ENCODE measurements at places on chromosomes 2 and 18.

GRCh38 chr2:122028371-122029100 lies 273.1 kb downstream of the TSN start:
- DNase-seq, result no peak

DNA sequence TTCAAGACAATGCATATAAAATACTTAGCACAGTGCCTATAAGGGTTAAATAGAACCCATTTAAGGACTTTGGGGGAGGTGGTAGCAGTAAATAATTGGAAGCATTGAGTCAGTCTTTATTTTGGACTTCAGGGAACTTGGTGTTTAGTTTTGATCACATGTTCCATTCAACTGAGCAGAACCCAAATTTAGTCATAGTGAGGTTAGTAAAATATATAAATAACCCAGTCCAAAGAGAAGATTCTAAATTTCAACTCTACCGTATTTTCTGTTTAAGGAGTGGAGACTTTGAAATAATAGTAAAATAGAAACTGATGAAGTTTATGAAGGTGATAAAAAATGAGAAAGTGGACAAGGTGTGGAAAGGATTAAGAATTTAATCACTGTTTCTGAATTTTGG lies 19.7 kb downstream of the TWSG1 start:
- no peak for DNase-seq

DNA sequence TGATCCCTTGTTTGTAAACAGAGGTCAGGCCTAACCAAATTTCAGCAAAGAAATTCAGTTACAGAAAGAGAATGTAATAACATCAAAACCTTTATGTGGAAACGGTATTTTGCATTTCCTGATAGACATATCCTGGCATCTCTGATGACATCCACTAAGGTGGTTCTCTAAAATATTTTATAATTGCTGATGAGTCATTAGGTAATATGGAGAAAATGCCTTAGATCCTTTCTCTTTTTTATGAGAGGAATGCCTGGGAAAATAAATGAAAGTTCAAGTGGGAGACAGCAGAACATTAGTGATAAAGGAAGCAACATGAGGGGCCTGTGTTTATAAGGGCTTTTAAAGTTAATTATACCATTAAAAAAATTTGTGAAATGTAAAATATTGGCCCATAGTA lies 72.6 kb downstream of the PLCL1 start:
- no peak for DNase-seq

DNA sequence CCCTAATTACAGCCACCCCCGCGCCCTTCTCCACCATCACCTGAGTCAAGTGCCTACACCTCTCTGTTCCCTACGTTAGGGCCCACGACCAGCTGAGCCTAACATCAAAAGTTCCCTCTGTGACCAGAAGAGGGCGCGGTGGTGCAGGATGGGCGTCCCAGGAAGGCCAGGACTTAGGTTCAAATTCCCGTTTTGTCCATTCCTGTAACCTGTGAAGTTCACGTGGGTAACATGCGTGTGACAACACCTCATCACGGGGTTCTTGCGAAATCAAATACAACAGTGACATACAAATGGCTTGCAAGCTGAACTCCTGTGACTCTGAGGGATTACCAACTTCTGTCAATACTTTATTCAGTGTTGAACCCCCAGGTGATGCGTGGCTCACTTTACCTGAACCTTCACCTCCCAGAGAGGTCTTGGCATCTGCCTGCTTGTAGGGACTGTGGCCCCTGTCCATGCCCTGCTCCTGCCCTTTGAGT lies 207.9 kb downstream of the ARL4C start:
- peak; percentile 78 for DNase-seq

GRCh38 chr2:18836436-18836835 lies 247.1 kb upstream of the NT5C1B start:
- DNase-seq, result no peak

GRCh38 chr18:297936-298335 lies 30.1 kb upstream of the THOC1 start:
- no peak for DNase-seq

DNA sequence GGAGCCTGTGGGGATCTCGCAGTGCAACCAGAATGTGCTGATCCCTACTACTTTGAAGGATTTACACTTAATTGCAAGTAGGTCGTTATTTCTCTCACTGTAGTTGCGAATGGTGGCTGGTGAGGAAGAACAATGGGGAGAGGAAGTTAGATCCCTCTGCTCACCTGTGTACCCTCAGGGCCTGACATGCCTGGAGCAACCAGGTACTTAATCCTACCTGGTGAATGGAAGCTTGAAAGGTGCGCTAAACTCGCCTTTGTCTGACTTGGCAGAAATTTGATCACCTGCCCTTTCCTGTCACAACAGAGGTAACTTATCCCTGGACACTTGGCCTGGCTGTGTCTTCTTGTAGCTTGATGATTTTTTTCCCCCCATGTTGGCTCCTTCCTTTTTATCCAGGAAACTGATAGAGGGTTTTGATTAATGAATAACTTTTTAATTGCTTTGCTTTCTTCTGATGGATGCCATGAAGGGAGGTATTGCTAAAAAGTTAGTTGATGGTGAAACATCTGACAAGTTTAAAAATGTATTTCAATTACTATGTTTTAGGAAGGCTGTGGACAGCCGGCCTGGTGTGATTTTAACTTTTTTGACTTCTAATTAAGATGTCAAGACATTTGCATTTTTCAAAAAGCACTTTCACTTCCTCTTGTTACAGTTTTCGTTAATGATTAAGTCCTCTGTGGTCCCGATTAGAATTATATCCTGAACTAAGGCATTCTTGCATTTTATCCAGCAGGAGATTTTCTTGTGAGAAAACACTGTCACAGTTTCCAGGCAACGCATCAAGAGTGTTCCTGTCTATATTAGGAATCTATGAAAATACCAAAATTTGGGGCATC lies 9.2 kb downstream of the SGPP2 start:
- no peak for DNase-seq

DNA sequence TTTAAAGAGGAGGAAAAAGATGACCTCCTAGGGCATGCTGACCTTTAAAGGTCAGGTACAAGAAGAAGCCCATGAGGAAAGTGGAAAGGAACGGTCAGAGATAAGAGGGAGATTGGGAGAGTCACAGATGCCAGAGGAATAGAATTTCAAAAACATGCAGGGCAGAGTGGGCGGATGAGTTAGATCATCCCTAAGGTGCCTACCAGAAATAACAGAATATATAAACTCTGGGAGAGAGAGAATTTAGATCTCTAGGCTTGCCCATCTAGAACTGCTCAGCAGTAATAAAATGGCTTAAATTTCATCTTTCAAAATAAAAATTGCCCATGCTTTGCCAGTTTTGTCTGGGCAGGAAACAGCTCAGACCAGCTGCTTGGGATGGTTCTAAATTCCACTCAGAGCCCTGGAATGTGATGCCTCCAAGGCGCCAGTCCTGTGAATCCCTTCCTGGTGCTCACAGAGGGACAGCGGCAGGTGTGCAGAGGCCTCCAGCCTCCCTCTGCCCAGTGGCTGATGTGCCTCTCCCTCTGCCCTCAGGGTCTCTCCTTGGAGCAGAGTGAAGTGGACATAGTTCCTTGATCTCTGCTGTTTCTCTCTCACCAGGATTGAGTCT lies 130.9 kb downstream of the ANTXR1 start:
- no peak for DNase-seq

- no peak for DNase-seq
These were observed 7.3 kb downstream of the IL1A start for GRCh38 chr2:112777036-112777435.

DNA sequence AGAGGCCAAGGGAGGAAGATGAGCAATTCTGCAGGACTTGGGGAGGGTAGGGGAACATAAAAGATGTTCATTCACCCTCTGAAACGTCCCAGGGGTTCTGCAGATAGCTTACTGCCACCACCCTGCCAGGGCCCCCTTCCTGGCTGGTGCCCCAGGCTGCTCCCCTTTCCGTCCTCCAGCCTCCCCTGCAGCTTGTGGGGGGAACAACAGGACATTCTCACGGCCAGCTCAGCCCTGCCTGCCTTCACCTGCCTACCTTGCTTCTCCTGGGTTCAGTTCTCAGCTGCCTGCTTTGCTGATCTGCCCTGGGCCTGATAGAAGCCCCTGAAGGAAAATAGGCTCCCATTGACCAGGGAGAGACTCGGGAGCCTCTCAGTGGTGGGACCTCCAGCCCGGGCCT lies 251.1 kb downstream of the CELF4 start:
- no peak for DNase-seq

DNA sequence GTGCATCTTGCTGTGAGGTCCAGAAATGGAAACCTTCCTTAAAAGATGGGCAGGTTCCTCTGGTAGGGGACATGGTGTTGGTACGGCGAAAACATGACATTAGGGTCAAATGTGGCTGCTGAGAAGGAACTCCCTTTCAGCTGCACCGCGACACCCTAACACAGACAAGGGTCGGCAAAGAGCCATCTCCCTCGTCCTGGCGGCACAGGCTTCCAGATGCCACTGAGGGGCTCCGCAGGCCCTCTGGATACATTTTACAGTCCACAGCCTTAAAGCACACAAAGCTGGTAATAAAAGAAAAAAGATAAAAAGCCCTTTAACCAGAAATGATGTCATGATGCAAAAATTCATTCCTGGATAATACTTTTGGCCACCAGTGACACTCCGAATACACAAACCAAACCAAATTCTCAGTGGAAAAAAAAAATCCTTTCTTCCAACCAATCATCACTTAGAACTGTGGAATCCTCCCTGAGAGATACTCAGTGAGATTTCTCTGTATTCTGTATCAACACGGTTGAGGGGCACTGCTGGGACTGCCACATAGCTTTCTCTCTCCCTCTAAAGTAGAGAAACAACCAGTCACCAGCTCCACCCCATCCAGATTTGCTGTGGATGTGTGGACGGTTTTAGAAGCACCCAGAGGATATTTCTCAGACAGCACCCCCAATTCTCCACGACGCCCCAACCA lies 174.8 kb downstream of the HDAC4 start:
- DNase-seq, result no peak

DNA sequence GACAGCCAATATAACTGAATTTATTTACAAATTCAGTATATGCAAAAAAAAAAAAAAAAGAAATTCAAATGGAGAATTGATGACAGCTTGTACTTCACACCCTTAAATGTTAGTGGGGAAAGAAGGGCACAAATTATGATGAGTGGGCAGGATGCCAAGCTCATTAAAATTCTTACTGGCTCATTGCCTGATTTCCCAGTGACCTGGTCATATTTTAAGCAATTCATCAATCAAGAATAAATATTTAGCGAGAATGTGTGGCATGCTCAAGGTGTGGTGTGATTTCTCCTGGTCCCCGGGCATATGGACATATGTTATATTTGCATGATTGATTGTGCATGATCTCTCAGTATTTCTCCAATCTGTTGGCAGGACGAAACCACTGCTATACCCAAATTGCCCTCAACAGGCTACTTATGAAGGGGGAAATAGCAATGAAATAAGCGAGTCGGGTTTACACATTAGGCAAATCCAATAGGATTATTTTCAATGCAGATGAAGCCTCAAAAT lies 883.0 kb downstream of the LRRTM4 start:
- no peak for DNase-seq

Measured in CD4-positive, alpha-beta T cell treated with Interleukin-15 for 4 hours (primary cell).